ENCODE measurements at places on chromosomes 7 and 10.

DNA sequence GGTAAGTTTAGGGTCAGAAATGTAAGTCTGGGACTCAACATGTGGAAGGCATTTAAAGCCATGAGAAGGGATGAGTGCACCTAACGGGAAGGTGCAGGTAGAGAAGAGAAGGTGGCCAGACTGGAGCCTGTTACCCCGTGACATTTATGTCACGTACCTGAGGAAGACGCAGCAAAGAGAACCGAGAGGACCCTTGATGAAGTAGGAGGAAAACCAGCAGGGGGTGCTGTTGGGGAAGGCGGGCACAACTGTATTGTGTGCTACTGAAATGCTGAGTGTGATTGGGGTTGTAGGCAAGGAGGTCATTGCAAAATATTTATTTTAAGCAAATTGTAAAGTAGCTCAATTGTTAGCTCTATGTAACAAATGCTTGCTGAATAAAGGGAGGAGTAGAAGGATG lies 338.2 kb upstream of the PRKCQ start:
- peak; percentile 47 for DNase-seq

GRCh38 chr7:142018154-142018553 lies 22.5 kb downstream of the MGAM start:
- no peak for DNase-seq

DNA sequence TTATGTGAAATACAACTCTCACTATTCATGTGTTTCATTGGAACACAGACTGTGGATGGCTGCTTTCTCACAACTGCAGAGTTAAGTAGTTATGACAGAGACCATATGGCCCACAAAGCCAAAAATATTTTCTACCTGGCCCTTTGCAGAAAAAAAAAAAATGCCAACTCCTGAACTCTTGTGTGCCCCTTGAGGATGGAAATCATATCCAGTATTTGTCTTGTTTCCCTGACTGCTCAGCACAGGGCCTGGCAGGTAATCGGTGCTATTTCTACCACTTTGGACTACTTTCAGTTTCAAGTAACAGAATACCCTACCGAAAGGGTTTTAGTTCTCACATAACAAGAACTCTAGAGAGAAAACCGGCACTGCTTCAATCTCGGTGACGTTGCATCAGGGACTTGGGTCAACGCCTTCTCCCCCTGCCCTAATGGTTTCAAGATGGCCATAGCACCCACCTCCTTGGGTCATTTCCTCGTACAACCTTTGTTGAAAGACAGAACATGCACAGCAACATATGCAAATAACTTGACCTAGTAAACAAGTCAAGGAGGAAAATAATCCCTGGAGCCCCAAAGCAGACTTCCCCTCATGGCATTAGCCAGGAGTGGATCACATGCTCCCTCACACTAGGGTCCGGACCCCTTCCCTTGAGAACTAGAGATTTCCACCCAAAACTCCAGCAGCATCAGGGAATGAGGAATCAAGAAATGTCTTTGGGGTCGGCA lies 11.8 kb upstream of the GPNMB start:
- DNase-seq = no peak

DNA sequence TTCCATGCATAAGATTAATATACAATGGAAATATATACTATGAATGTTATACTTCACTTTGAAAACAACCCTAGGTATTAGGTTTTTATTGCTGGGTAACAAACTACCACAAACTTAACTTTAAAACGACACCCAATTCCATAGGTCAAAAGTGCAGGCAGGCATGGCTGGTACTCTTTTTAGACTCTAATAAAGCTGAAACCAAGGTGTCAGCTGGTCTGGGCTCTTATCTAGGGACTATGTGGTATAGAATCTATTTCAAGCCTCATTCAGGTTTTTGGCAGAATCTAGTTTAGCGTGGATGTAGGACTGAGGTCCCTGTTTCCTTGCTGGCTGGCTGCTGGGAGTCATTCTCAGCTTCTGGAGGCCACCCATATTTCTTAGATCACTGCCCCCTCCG lies 65.0 kb upstream of the TMEM168 start:
- no peak for DNase-seq

DNA sequence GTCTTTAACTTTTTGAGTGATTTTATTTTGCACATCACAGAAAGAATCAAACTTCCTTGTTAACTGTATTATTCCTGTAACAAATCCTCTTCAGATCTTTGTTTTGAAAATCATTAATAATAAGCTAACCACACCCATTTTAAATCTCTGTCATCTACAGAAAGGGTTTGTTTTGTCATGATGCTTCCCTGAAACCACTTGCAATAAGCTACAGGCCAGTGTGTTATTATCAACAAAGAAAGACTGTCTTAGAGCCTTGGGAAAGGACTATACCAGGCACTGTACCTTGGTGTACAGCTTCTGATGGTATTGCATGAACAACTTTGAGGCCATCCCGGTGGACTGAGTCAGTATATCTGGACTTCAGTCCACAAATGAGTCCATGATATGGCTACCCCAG lies 145.3 kb upstream of the FAM3C start:
- no peak for DNase-seq

DNA sequence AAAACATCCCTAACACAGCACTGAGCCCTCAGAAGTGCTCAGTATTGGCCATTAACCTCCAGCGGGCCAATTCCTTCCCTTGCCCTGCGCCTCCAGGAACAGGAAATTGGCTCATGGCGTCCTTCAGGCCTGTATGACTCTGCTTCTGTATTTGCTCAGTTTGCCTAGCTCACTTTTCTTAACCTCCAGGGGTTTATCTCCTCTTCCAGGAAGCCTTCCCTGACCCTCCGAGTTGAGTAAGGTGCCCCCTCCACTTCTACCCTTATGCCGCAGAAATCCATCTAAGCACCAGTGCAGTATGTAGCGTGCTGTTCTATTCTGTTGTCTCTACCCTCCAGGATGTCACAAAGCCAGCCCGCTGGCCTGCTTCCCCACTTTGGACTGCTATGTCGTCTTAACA lies 1.1 kb upstream of the SFXN4 start:
- no peak for DNase-seq

DNA sequence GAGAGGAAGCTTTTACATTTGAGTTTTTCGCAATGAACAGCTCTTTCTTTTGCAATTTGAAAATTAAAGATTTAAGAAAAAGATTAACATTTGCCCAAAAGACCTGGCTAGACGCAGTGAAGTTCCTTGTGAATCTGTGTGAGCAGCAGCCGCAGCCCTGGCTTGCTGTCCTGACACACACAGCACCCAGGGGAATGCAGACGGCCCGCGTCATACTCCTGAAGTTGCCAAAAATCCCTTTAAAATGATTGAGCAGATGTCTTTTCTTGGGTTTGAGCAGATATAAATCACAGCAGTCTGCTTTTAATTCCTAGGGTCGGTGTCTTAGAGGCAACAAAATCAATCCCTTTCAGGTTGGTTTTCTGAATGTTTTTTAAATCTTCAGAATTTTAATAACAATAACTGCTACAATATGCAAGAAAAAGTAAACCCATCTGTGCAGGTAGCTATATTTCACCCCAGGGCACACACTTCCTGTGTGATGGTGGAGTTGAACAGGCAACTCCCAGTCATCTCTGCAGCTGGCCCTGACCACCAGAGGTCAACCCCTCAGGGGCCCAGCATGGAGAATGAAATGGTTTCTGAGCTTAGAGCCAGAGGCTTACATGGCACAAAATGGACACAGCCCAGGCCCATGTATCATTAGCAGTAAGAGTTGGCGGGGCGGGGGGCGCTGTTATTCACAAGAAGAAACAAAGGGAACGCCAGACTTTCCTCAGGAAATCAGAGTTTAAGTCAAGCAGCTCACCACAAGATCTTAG lies 32.2 kb upstream of the TRIL start:
- DNase-seq = no peak

- no peak for DNase-seq
These were observed 116.1 kb downstream of the DGKB start for GRCh38 chr7:14786314-14786895.

- no peak for DNase-seq
These were observed 33.6 kb upstream of the BTBD16 start for GRCh38 chr10:122237331-122237990.

DNA sequence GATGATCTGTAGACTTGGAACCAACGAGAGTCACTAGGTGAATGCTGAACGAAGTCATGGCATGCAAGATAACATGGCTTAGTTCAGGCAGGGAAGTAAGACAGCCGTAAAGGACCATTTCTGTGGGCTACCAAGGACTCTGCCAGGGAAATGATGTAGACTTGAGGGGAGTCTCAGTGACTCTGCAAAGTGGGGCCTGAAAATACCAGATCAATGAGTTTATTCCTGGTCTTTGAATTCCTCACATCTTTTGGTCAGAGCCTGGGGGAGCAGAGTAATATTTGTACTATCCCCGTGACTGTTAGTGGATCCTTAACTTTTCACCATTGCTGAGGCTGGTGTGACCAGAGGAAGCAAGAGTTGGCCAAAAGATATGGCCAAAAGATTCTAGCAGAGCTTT lies 60.7 kb upstream of the INHBA start:
- no peak for DNase-seq
